Subcutaneous preadipocyte (primary cell): ENCODE measurements at places on chromosomes 2 and 18. TPM values are rescaled to one million over a fixed set of nuclear protein-coding genes. Genes with fewer than 3 reads are reported as not detected.

CYS1 gene
- total RNA-seq, result 0.20 and 0.37 TPM in 2 replicates

CFC1 gene
- total RNA-seq, result not detected in 2 replicates

AQP4 gene
- not detected in 2 replicates for total RNA-seq

SKOR2 gene
- total RNA-seq, result not detected in 2 replicates

PLEK gene
- total RNA-seq, result not detected in 2 replicates

SEMA4F gene
- 2.9 and 3.3 TPM in 2 replicates for total RNA-seq

RFTN2 gene
- 2.5 and 4.4 TPM in 2 replicates for total RNA-seq
